ENCODE measurements at places on chromosomes 4 and X.
A peak's percentile ranks its signal among the peaks of the same experiment; 100 is the strongest.

DNA sequence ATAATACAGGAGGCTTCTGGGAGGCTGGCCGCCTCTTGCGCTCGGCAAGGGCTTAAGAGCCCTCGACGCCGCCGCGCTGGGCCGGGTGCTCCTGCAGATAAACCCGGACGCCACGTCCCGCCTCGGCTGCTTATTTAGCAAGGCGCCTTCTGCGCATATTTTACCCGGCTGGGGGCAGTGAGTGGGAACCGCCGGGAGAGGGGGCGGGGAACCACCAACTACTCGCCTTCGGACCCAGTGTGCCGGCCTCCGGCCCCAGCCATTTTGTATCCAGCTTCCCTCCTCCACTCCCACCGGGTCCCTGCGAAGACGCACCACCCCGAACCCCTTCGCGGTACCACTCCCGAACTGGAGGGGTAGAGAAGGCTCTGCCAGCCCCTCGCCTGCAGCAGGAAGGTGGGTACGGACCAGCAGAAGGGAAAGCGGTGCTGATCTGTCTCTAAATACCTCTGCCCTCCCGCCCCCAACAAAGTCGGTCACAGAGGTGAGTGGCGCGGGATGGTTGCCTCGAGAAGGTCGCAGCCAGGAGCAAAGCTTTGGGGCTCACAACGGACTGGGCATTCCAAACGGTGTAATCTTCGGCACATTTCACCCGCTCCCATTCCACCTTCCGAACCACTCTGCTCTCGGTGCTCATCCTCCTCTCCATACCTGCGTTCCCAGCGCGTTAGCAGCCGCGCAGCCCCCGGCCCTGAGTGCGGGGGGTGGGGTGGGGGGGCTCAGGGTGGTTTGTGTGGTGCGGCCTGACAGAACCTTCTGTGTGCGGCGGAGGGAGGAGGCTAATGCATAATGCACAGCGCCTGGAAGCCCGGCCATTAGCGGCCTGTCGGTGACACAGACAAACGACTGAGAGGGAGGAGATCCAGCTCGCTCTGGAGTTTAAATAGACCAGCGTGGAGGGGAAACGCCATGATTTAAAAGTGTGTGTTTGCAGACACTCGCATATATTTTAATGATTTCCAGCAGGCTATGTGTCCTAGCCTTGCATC, 4.9 kb upstream of the BCOR start:
- DNase-seq = no peak

- no peak for DNase-seq
Measured at GRCh38 chr4:40838742-40839141, 89.0 kb downstream of the NSUN7 start.

- DNase-seq = no peak
Measured at GRCh38 chrX:97452283-97452682, 568.6 kb downstream of the RPA4 start.

- DNase-seq = no peak
Measured at GRCh38 chr4:165743422-165743821, 129.6 kb upstream of the TLL1 start.

GRCh38 chrX:150038315-150038714, 100.0 kb upstream of the EOLA2 start:
- DNase-seq = no peak

DNA sequence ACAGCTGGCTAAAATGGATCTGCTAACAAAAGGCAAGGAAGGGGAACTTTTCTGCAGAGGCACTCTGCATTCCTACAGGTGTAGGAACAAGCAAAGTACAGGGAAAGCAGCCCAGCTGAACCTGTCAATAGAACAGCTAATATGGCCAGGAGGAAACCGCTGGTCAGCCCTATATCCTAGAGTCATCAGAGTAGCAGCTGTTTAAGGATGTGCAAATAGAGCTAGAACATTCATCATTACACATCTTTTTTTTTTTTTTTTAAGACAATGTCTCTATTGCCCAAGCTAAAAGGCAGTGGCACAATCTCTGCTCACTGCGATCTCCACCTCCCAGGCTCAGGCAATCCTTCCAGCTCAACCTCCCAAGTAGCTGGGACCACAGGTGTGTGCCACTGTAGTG, 163.0 kb downstream of the BTC start:
- no peak for DNase-seq

DNA sequence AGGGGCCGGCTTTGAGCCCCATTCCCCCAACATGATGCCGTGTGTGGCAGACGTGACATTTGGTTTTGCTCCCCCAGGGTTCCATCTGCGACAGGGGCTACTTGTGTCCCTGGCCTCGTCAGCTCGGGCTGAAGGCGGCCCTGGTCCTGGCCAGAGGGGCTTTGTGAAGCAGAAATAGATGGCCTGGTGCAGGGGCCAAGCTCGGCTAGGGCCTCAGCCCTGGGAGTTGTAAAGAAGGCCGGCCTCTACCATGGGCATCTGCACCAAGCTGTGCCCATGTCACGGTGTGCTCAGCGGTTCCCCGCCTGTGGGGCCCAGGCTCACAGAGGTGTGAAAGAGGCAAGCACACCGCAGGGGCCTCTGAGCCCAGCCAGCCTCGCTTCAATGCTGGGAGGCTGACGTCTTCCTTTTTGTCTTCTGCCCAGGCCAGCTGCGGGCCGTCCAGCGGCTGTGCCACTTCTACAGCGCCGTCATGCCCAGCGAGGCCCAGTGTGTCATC, 32.5 kb downstream of the SH3TC1 start:
- DNase-seq = no peak

GRCh38 chr4:98248934-98249333, 12.2 kb upstream of the RAP1GDS1 start:
- DNase-seq = no peak

- no peak for DNase-seq
Measured at GRCh38 chrX:135557344-135557743, 36.9 kb downstream of the INTS6L start.

DNA sequence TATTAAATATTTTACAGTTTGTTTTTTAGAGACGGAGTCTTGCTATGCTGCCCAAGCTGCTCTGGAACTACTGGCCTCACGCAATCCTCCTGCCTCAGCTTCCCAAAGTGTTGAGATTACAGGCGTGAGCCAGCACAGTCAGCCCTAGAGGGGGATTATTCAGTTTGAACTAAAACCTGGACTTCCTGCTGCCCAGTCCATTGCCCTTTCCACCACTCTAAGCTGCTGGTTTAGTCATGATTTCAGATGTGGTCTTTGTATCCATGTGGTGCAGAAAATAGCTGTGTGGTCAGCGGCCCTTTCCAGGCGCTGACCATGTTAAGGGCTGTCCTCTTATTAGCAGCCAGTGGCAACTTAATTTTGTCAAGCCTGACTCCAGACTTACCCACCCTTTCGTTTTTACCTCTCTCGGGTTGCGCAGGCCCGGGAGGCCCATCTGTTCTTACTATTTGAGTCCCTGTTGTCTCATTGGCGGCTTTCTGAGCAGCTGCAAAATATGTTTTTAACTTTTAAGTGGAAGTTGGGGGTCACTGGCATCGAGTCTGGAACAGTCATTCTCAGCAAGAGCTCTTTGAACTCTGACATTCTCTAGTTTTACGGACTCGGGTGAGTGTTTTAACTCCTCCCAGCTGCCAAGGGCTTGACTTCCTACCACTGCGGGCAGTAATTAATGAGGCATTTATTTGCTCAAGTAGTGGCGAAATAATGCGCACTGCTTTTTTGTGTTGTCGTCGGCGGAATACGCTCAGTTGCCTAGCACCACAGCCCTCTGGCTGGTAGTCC, 773 bp upstream of the VMA21 start:
- peak; percentile 22 for DNase-seq

- no peak for DNase-seq
Measured at GRCh38 chrX:440636-441035, 53.9 kb upstream of the PPP2R3B start.

DNA sequence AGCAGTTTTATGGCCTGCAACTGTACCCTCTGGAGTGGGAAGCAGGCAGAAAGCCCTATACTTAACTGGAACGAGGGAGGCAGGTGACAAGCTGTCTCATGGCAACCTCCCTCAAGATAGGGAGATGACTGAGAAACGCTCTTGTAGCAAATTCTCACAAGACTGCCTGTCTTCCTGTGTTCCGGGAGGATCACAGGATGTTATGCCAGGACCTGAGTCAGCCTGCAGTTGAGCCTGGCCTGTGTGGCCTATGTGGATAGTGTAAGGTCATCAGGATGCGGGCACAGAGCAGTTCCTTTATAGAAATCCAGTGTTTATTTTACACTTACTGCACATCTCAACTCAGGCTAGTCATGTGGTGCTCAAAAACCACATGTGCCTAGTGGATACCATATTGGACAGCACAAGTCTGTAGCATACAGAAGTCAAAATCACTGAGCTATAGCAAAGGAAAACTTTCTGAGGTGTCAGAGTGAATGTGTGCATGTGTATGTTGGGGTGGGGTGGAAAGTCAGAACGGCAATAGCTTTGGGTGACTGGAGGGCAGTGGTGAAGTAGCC, 25.2 kb downstream of the TAF7L start:
- no peak for DNase-seq

GRCh38 chrX:47927212-47927611, 76.6 kb downstream of the ZNF182 start:
- no peak for DNase-seq

- no peak for DNase-seq
Measured at GRCh38 chrX:2228536-2228935, 272.2 kb downstream of the DHRSX start.

GRCh38 chr4:26124753-26125321, 196.0 kb upstream of the RBPJ start:
- DNase-seq = no peak

DNA sequence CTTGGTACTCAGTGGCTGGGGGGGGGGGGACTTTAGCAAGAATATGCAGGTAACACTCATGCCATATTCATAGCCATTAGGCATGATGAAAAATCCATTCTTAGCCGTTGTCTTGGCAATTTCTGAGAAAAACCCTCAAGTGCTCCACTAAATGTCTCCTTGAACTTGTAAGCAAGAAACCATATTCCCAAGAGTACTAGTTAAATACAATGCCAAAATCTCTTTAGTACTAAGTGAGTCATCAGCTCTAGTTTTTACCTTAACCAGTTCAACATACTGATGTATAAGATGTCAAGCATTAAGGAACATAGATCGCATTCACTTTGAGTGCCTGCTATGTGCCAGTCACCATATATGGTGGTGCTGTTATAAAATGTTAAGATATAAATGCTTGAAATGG, 27.5 kb downstream of the UBE2D3 start:
- DNase-seq = no peak

GRCh38 chr4:135338181-135338580, 1136.6 kb upstream of the PABPC4L start:
- DNase-seq = no peak

GRCh38 chr4:73451404-73451803, 15.4 kb downstream of the AFP start:
- DNase-seq = no peak

- DNase-seq = no peak
Measured at GRCh38 chr4:183165376-183165775, 66.3 kb downstream of the WWC2 start.

DNA sequence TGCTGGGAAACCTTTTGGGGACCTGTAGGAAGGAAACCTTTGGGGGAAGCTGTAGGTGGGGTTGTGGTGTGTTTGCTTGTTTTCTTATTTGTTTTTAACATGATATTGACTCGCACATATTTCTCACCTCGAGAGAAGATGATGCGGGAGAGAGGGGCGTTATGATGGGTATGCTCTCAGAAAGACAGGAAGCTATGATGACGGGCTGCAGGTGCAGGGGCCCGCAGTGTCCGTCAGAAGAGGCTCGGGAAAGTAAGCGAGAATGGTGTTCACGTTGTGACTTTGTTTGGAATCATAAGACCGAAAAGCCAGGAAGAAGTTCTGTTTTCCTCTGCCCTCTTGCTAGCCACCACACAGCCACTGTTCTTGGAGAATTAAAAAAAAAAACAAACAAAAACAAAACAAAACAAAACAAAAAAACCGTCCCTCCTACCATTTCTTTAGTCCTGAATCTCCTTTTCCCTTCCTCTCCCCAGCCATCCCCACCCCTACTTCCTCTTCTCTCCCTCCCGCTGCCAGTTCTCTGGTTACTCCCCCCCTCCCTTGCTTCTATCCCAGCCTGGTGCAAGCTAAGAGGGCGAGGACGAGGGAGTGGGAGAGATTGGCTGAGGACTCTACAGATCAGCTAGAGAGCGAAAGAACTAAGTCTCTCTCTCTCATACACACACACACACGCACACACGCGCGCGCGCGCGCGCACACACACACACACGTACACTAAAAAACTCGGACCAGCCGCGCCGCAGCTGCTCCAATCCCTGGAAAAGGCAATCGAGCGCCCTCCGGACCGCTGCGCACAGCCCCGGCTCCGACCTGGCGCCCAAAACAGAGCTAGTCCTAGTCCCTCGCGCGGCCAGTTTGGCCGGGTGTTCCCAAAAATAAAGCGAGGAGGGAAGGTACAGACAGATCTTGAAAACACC, at the start of gene BMP3:
Gene BMP3 (plus strand): TSS at position 648 of the 920 bp plus-strand sequence. CDS start 577 bp downstream, outside the sequence.
- DNase-seq = no peak

GRCh38 chr4:98521486-98521885, 136.9 kb downstream of the TSPAN5 start:
- DNase-seq = no peak

GRCh38 chr4:40311811-40312346, 23.3 kb upstream of the CHRNA9 start:
- DNase-seq = no peak
